ENCODE measurements at places on chromosomes 1 and 21.

GRCh38 chr21:41834252-41834925 lies 44.8 kb downstream of the PRDM15 start:
- DNase-seq, result no peak

DNA sequence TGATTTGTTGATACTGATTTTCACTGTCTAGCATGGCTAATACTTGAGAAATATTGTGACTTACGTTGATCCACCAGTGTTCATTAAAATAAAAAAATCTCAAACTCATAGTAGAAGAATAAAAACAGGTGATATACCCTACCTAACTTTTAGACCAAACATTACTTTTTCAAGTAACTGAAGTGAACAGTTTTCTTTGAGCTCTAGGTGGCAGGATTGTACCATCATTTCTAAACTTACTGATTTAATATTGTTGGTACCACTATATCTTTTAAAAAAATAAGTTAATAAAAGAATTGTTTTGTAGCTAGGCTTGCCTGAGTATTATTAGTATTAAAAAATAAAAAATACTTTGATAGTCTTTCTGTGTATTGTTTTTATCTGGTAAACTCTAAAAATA lies 21.5 kb downstream of the CDC73 start:
- DNase-seq, result no peak

- DNase-seq, result no peak
These were observed 43.8 kb downstream of the BRWD1 start for GRCh38 chr21:39269620-39270019.

DNA sequence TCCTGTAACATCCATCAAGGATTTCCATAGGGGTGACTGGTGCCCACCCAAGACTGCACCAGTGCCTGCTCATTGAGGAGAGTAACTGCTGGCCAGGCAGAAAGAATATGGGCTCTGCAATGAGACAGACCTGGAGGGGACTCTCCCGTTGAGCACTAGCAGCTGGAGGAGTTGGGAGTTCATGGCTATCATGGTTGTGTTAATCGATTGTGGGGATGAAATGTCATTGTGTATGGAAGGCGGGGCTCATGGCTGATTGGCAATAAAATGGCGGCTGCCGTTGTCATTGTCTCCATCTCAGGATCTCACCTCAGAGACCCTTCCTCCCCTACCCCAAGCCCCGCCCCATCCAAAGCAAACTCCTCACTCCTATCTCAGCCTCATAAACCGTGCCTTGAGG lies 3.9 kb downstream of the TMEM125 start:
- no peak for DNase-seq

DNA sequence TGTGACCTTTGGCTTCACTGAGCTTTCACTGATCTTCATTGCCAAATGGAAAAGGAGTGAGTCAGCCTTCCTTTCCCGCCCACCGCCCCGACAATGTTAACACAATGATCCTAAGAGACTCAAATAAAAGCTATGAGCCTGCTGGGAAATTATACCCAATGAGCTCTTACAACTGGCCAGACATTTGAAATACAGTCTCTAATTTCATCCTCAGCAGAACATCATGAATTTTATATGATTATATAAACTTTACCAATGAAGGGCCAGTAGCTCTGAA lies 252.5 kb downstream of the SIPA1L2 start:
- DNase-seq, result no peak

DNA sequence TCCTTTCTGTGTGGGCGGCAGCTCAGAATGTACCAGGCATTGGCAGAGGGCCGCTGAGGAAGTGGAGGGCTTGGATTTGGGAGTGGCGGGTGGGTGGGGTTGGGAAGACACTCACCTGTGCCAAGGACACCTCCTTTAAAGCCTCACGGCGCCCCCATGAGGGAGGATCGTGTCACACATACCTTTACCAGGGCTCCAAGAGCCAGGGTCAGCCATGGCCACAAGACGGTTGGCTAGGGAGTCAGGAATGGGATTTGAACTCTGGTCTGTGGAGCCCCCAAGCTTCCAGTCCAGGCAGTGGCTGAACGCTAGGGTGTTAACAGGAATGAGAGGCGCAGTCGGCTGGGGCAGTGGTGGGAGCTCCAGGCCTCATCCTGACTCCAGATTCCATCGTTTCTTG lies 4.6 kb downstream of the NBL1 start:
- no peak for DNase-seq

DNA sequence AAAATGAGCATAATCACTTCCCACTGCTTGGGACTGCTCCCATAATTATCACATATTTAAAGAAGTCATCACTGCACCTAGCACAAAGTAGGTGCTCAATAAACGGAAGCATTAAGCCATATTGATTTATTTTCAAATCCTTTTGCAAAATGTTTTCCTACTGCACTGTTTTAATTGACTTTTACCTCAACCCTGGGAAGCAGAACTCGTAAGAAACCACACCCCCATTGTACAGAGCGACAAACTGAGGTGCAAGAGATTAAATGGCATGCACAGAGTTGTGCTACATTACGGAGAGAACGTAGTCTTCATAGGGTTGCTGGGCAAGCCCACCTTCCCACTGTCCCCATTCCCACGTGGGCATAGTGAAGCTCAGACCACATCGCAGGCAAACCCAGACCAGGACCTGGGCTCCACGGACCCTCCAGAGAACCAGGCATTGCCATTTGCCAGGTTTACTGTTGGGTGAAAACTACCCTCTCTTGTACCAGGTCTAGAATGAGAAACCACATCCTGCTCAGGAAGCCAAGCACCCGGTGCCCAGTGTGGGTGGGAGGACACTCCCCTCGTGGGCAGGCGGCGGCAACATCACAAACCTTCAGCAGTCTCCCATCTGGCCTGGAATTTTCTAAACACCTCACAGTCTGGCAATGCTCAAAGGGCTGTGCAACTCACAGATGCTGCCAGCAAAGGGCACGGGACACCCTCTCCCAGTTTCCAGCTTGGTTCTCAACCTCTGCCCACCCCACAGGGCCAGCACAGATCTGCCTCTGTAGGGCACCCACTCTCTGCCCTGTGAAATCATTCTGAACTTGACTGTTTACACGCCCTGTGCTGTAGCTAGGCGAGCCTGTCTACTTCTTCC lies 8.2 kb downstream of the IFFO2 start:
- no peak for DNase-seq

DNA sequence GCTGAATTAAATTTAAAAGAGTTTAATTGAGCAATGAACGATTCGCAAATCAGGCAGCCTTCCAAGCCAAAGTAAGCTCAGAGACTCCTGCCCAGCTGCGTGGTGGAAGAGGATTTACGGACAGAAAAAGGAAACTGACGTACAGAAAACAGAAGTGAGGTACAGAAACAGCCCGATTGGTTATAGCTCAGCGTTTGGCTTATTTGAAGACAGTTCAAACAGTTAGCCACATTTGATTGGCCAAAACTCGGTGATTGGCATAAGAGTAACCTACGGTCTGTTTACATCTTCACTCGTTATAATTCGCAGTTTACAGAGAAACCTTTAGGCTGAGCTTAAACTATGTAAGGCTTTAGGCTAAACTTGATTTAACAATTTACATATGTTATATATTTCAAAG lies 46.9 kb downstream of the CR1L start:
- DNase-seq, result no peak

DNA sequence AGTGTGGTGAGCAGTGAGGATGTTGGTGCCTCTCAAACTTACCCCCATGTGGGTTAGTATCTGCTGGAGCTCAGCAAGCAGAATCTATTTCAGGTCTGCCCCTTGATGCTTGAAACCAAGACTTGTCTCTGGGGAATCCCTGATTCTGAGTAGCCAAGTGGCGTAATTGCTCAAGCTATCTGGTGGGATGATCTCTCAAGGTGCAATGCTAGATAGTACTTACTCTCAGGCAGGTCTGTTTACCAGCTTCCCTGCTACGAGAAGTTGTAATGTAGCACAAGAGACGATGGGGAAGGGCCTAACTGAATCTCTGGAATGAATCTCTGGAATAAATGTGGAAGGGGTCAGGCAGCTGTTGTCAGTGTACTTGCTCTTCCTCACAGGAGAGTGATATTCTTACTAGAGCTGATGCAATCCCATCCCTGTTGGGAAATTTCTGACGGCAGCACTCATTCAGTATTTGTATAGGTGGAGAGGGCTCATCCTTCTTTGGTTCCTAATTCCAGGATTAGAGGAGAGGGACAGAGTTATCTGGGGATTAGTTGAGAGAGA lies 65.4 kb downstream of the MACF1 start:
- DNase-seq, result no peak

DNA sequence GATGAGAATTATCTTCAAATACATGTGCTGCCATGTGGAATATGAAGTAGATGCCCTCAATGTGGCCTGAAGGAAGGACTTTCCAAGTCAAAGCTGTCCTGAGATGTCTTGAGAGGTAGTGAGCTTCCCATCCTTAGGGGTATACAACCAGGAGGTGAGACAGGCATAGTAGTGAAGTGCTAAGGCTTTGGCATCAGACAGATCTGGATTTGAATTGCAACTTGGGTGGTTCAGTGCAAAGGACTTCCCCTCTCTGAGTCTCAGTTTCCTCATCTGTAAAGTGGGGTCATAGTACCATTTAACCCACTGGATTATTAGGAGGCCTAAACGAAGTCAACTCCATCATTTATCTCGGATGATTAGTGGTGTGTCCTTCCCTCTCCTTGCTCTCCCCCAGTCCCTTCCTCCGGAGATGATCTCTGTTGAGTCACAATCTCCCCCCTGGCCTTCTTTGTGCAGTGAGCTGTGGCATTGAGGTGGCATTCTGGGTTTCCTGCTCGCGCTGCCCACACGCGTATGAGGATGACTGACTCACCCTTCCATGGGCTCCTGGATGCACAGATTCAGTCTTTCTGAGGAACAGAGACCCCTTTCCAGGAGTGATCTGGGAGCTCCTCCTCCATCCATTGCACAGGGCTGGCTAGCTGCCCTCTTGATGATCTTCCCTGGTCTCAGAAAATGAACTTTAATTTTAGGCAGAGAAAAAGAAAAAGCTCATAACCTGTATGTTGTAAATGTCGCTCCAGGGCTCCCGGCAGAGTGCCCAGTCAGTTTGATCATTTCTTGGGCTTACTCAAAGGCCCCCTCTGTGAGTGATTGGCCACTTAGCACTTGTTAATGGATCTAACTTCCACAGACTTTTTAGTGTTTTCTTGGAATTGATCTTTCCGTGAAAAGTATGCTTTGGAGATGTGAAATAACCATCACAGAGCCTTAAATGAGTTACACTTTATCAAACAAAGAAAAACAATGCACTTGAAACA lies 354.6 kb downstream of the PTPRU start:
- no peak for DNase-seq

- DNase-seq, result no peak
These were observed 488 bp downstream of the DBT start for GRCh38 chr1:100249155-100249536.

DNA sequence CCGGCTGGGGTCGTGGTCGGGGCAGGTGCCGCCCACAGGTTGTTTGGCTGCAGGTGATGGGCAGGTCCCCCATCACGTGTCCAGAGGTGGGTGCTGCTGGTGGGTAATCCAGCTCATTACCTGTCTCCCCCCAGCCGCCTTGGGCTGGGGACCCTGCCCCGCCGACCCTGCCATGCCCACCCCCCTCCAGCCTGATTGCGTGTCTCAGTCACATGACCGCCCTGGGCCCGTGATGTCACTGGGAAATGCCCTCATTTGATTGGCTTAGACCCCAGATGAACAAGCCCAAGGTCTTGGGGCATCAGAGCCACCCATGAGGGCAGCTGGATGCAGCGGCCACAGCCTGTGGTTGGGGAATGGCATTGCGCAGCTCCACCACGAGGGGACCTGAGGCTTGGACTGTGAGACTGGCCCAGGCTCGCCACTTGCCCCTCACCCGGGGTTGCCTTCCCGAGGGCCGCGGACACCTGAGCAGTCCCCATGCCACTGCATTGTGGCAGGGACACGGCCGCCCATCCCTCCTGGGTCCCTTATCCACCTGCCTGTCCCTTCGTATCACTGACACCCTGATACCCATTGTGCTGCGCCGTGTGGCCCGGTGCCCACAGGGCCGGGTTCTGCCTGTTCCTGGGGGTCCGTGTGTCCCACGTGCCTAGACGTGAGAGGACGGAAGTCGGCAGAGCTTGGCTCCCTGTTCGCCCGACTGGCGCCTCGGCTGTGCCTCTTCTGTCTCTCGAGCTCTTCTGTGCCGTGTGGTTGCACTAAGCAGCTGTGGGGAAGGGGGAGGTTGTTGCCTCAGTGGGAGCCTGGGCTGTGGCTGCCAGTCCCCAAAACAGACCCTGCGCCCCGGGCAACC lies 68.0 kb downstream of the FAAP20 start:
- DNase-seq, result no peak

DNA sequence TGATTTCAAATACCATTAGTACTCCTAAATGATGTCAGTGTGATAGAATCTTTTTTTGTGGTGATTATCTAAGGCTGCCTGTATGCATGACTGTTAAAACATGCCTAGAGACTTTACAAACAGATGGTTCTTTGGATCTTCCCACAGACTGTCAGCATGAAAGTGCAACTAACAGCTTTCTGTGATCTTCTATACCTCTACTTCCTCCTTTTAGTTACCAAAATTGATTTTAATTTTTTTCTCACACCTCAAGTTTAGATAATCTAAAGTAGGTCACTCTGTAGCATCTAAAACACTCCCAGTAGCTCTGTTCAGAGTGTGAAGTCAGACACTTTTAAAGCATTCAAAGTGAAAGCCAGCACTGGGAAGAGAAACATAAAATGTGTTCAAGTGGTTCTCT lies 534.5 kb downstream of the PTPRC start:
- no peak for DNase-seq

GRCh38 chr1:198275597-198275996 lies 118.8 kb downstream of the NEK7 start:
- DNase-seq, result no peak

DNA sequence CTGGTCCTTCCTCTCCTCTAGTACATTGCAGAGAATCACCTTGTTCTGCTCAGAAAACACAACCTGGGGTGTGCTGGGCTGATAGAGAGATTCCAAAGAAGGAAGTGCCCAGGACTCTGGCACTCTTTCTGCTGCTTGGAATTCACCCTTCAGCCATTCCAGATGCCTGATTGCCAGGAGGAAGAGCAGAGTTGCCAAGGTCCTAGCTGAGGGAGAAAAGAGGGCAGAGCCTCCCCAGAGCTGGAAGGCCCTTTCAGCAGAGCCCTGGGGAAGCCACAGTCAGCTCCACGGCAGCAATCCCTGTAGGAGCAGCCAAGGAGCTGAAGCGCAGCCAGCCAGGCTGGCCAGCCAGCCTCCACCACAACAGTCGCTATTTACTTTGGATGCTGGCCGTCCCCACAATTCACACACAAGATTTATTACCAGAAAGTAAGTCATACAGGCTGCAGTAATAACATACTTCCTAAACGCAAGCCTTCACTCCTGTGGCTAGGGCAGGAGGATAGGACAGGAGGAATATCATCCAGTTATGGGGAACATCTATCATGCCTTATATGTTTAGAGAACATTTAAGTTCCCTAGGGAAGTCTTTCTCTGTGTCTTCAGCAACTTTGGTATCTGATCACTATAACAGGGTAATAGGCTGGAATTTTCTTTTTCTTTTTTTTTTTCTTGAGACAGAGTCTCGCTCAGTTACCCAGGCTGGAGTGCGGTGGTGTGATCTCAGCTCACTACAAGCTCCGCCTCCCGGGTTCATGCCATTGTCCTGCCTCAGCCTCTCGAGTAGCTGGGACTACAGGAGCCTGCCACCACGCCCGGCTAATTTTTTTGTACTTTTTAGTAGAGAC lies 36.6 kb upstream of the SLC44A3 start:
- DNase-seq, result peak; percentile 45

- DNase-seq, result no peak
These were observed 96.9 kb downstream of the SMYD2 start for GRCh38 chr1:214377886-214378285.

GRCh38 chr1:40896482-40896881 lies 34.3 kb upstream of the CITED4 start:
- no peak for DNase-seq
